ENCODE measurements at places on chromosomes 4 and X. TPM values are rescaled to one million over a fixed set of nuclear protein-coding genes. Genes with fewer than 3 reads are reported as not detected.

DNA sequence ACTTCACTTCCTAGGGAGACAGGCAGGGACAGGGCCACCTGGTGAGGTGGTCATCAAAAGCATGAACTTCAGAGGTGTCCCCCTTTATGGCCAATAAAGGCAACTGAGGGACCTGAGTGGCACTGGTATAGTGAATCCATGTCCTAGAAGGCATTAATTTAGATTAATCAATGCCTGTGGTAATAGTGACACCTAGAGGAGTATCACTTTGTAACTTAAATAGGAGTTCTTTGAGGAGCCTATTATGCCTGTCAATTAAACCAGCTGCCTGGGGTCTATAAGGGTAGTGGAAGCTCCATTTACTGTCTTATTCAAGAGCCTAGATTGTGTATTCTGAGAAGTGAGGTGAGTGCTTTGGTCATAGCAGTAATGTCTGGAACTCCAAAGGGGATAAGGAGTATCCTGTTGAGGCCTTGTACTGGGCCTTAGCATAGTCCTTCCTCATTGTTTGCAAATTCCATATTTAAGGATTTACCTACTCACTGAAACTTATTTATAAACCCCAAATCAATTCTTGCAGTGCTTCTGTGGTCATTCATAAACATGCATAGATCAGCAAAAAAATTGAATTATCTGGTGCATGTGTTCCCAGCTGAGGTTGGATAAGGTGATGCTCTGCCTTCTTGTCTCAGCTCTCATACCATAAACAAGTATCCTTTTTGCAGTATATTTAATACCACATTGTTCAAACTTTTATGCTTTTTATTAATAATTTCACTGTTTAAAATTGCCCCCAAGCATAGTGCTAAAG is 213.8 kb upstream of the RADX start:
- no peak for DNase-seq

DNA sequence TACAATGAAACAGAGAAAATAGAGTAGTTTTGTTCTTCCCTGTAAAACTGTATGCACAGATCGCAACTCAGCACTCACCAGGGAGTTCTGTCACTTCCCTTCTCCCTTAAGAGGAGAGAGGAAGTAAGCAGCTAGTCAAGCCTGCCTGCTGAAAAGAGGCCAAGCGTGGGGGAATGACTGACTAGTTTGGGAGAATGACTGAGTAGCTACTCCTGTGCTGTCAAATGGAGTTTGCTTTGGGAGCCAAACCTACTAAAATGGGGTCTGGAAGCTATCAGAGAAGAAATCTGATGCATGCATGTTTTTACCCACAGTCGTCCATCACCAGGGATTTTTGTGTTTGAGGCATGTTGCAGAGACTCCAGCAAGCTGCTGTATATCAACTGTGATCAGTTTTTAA is 54.6 kb upstream of the LHFPL1 start:
- no peak for DNase-seq

- peak; percentile 33 for DNase-seq
These were observed 83.4 kb upstream of the NKX1-1 start for GRCh38 chr4:1489639-1489995.

DNA sequence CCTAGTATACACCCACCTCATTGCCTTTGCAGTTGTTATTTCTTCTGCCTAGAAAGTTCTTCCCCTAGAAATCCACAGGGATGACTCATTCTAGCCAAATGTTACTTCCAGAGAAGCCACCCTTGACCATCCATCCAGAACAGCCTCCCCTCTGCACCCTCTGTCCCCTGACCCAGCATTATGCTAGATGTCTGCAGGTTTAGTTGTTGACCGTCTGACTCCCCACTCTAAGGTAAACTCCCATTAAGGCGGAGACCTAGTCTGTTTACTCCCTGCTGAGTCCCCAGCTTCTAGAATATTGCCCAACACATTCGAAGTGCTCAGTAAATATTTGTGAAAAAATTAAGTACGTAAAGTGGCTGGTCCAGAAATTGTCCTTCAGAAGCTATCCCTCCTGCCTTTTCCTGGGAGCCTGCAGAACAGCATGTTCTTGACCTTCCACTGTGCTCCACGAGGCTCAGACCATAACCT is 11.0 kb downstream of the SRD5A3 start:
- no peak for DNase-seq

DNA sequence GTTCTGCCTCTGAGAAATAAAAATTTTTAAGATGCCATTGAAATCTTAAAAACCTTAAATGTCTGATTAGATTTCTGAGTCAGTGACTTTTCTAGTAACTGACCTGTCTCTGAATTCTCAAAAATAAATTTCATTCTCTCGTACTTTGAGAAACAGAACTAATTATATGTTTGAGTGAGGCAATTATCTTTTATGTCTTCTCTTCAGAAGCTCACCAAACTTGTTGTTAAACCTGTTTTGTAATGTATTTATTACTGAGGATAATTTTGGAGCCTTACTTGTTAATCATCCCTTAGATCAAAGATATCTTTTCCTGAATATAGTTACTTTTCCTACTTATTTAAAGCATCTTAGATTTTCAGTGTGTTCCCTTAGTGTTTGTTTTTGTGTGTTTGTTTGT is 64.5 kb upstream of the MMAA start:
- no peak for DNase-seq

GRCh38 chr4:139144161-139144859 is 32.7 kb downstream of the ELF2 start:
- no peak for DNase-seq

DNA sequence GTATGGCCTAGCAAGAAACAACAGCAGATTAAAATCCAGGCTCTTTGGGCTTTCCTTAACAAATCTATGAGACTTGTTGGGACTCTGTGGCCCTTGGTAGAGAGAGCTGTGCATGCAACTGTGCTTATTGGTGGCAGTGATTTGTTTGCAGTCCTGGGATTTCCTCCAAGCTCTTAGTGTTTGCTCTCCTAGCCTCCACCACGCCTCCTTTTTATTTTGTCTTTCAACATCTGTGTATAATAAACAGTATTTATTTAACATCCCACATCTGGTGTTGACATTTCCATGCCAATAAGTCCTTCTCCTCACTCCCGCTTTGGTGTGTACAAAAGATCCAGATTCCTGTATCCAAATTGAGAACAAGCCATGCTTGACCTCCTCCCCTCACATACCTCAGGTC is 3.1 kb downstream of the TNMD start:
- DNase-seq: no peak

DNA sequence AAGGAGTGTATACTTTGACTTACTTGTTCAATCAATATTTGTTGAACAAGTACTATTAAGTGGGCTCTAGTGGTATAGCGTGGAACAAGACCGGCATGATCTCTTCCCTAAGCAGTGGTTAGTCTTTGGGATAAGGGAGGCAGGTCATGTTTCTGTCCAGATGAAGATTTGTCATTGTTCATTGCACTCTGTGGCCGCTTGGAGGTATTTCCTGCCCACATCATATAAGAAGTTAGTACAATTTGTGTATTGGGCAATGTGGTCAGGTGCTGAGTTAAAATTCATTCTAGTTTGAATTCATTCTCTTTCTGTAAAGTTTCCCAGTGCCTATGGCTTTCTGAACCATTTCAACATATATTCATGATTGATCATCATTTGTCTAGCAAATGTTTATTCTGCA is 101.1 kb upstream of the SHISA3 start:
- DNase-seq: no peak

DNA sequence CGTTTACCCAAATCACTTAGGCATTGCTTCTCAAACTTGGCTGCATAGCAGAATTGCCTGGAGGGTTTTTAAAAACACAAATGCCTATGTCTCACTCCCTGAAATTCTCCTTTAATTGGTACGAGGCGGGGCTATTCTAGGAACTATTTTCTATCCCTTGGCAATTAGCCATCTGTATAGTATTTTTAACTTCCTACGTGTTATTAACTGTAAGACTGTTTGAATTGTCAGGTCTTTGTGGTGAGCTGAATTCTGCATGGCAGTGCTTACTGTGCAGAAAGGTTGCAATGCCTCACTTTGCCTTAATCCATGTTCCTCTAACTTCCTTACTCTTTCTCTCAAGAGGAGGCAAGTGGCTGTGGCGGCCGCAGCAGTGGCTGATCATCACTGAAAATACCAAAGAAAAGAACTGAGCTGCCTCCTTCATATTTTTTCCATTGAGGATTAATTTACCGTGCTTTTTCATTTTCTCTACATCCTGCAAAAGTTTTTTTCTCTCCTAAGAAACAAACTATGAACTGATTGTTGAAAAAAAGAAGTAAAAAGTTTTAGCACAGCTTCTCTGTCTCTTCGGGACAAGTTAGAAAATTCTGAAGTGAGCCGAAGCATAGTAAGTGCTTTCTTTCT is at the start of gene SHROOM3:
SHROOM3 (plus strand) TSS at position 329 of the 627 bp plus-strand sequence. CDS start 824 bp downstream, outside the sequence.
- no peak for DNase-seq

DNA sequence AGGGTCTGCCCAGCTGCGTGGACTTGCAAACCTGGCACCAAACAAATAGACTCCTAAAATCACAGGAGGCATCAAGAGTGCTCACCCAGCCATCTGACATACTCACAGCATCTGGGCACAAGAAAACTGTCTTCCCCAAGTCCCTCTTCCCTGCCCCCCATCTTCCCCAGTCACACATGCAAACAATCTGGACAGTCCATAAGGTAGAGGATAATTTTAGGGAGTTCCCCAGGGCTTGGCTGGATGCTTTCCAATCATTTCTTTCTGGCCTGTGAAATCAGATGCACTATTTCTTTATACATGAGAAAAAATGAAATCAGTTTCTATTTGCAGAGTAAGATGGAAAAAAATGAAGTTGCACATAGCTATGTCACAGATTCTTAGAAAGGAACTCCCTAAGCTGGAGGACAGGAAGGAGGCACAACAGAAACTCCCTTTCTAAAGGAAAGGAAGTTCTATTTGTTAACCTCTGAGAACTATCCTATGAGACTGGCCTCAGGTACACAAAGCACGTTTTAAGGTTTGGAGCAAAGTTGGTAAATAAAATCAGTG is 342.3 kb downstream of the HNRNPD start:
- DNase-seq: no peak

GRCh38 chrX:49191574-49192011 is 5.4 kb upstream of the PRICKLE3 start:
- no peak for DNase-seq

DNA sequence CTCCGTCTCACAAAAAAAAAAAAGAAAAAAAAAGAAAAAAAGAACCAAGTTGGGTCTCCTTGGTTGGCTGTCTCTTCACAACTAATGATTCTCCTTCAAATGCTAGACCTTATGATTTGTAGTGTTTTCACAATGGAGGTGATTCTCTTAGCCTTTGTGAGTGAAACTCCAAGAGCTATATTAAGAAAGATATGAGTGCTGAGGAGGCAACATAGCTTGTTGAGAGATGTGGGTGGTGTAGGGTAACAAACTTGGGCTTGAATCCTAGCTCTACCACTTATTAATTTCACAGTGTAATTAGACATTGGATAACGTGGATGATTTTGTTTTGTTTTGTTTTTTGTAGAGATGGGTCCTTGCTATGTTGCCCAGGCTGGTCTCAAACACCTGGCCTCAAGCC is 10.4 kb upstream of the SEPTIN11 start:
- DNase-seq: no peak

- DNase-seq: no peak
These were observed 207.6 kb downstream of the SOX3 start for GRCh38 chrX:140297273-140297672.

- no peak for DNase-seq
These were observed 32.9 kb downstream of the LAMTOR3 start for GRCh38 chr4:99861120-99861905.

Gene CCDC149
- 24.1 TPM for total RNA-seq

Gene HPRT1
- 16.2 TPM for total RNA-seq

Gene DCAF12L1
- total RNA-seq: not detected

Gene DNAAF6
- total RNA-seq: 2.9 TPM

Gene POU3F4
- total RNA-seq: not detected

Gene HNRNPDL
- total RNA-seq: 209 TPM

Gene CT55
- total RNA-seq: not detected

Gene RNF150
- 1.1 TPM for total RNA-seq

Gene VSIG1
- 0.61 TPM for total RNA-seq
